Chondrocyte (in vitro differentiated cells): ENCODE measurements at places on chromosomes 5 and 9. TPM values are rescaled to one million over a fixed set of nuclear protein-coding genes. Genes with fewer than 3 reads are reported as not detected.
A peak's percentile ranks its signal among the peaks of the same experiment; 100 is the strongest.

Gene OTULINL
- total RNA-seq: 4.3 to 5.6 TPM (median 5.4 TPM) in 3 replicates

Gene DMRT3
- not detected in 3 replicates for total RNA-seq

- H3K4me3 ChIP-seq: no peak overlapping the region
- peaks cover 4% of the 10 kb centered on the region for H3K36me3 ChIP-seq
- no peak overlapping the region for H3K27ac ChIP-seq
- no peaks in the 10 kb centered on the region for H3K27me3 ChIP-seq
Observed at GRCh38 chr9:134014946-134015345, 10.3 kb upstream of the BRD3OS start.

GRCh38 chr5:157278319-157279037, 12.6 kb downstream of the CYFIP2 start:
- no peaks in the 10 kb centered on the region for H3K27me3 ChIP-seq
- no peaks in the 10 kb centered on the region for H3K36me3 ChIP-seq
- no peak overlapping the region for H3K27ac ChIP-seq

- H3K4me1 ChIP-seq: peaks cover 50% of the 10 kb centered on the region
- H3K27ac ChIP-seq: no peak overlapping the region
- no peaks in the 10 kb centered on the region for H3K27me3 ChIP-seq
- no peak overlapping the region for H3K4me3 ChIP-seq
- no peak for DNase-seq
Observed at GRCh38 chr5:68273717-68274409, 58.3 kb downstream of the PIK3R1 start.

- no peak overlapping the region for H3K4me3 ChIP-seq
- peaks cover 44% of the 10 kb centered on the region for H3K4me1 ChIP-seq
- no peak for DNase-seq
- H3K36me3 ChIP-seq: peaks cover 2% of the 10 kb centered on the region
- no peak overlapping the region for H3K27ac ChIP-seq
Observed at GRCh38 chr9:77896938-77897667, 134.5 kb downstream of the GNAQ start.

DNA sequence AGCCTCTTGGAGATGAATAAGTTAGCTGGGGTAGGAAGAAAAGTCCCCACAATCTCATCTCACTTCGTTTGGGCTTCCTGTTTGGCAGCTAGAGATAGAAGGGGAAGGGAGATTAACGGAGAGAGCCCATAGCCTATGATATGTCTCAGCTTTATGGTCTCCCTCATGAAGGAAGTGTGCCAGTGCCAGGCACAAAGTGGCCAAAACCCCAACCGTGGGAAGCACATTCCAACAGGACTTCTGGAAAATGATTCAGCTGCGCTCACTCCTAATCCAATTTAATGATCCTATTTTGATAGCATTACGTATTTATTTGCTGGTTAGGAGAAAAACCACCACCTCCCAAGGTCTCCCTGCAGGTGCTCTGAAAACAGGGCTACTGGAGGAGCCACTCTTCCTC, 303.1 kb upstream of the CLINT1 start:
- H3K27me3 ChIP-seq: peaks cover 2% of the 10 kb centered on the region
- no peaks in the 10 kb centered on the region for H3K4me1 ChIP-seq
- no peak overlapping the region for H3K27ac ChIP-seq
- no peaks in the 10 kb centered on the region for H3K36me3 ChIP-seq

- no peaks in the 10 kb centered on the region for H3K36me3 ChIP-seq
- no peak for DNase-seq
- H3K27me3 ChIP-seq: peaks cover 45% of the 10 kb centered on the region
- H3K4me1 ChIP-seq: peaks cover 13% of the 10 kb centered on the region
- H3K4me3 ChIP-seq: no peak overlapping the region
- H3K27ac ChIP-seq: peak overlapping the region; percentile 19
Observed at GRCh38 chr5:114450437-114450836, 88.6 kb downstream of the KCNN2 start.

- H3K36me3 ChIP-seq: peaks cover 2% of the 10 kb centered on the region
- no peak for DNase-seq
- H3K4me1 ChIP-seq: no peaks in the 10 kb centered on the region
- H3K27ac ChIP-seq: no peak overlapping the region
Observed at GRCh38 chr9:129430940-129431643, 189.8 kb downstream of the C9orf50 start.
